HS-5 (cell line): ENCODE measurements at places on chromosomes 16 and 17.
A peak's percentile ranks its signal among the peaks of the same experiment; 100 is the strongest.

- DNase-seq, result peak; percentile 19
Observed at GRCh38 chr17:57422574-57423164, 166.3 kb downstream of the MSI2 start.

GRCh38 chr17:78717431-78717980 lies 64.6 kb downstream of the CYTH1 start:
- no peak for DNase-seq

GRCh38 chr17:28188841-28189263 lies 130.1 kb upstream of the TMEM97 start:
- DNase-seq, result no peak

- DNase-seq, result no peak
Observed at GRCh38 chr16:61945511-61945910, 90.7 kb downstream of the CDH8 start.

- DNase-seq, result no peak
Observed at GRCh38 chr17:37130984-37131446, 182.3 kb downstream of the AATF start.

DNA sequence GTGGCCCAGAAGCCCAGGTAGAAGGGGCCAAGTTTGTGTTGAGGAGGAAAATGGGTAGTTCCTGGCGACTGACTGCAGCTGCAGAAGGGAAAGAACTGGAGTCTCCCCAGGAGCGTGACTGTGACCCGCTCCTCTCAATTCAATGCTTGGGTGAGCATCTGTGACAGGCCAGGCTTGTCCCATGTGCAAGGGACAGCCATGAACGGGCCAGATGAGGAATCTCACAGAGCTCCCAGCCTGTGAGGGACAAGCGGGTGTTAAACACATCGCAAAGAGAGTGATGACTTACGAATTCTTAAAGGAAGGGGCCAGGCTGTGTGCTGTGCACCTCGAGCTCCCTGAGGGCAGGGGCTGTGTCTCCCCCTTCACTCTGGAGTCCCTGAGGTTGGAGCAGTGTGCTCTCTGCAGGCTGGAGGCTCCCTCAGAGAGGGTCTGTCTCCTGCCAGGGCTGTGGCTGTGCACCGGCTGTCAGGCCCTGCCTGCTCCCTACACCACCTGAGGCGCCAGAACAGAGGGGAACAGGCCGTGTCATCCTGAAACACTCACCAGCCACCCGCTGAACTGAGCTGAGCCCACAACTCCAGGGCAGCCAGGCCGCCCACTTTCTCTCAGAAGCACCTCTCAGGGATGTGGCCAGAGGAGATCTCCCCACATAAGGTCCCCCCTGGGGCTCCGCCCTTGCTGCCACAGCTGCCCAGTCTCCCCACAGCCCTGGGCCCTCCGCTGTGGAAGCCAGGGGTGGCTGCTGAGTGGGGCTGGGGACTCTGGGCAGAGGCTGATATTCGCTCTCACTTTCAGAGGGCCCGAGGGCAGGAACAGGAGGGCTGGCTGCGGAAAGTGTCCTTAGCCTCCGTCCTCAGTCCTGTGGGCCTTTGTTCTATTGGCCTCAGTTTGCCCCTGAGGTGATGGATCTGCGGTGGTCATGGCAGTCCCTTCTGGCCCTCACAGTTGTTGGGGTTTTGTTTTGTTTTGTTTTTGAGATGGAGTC lies 25.7 kb upstream of the NXPH3 start:
- no peak for DNase-seq

GRCh38 chr17:54426296-54426886 lies 474.3 kb upstream of the TOM1L1 start:
- no peak for DNase-seq

- DNase-seq, result peak; percentile 48
Observed at GRCh38 chr16:80583466-80583865, 42.7 kb downstream of the DYNLRB2 start.

DNA sequence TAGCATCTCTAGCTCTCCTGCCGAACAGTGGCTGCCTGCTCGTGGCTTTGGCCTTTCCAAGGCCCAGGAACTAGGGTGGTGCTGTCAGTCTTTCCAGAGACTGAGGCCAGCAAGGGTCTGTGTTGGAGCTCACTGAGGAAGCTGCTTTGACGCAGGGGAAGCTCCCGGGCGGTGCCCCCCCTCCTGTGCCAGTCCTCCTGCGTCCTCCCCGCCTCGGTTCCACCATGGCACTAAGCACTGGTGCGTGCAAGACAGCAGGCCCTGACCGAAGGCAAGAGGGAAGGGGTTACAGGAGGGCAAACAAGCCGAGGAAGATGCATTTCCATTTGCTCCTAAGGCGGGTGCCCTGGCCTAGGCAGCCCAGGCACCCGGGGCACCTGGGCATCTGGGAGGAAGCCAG lies 4.5 kb downstream of the CYB561 start:
- no peak for DNase-seq

DNA sequence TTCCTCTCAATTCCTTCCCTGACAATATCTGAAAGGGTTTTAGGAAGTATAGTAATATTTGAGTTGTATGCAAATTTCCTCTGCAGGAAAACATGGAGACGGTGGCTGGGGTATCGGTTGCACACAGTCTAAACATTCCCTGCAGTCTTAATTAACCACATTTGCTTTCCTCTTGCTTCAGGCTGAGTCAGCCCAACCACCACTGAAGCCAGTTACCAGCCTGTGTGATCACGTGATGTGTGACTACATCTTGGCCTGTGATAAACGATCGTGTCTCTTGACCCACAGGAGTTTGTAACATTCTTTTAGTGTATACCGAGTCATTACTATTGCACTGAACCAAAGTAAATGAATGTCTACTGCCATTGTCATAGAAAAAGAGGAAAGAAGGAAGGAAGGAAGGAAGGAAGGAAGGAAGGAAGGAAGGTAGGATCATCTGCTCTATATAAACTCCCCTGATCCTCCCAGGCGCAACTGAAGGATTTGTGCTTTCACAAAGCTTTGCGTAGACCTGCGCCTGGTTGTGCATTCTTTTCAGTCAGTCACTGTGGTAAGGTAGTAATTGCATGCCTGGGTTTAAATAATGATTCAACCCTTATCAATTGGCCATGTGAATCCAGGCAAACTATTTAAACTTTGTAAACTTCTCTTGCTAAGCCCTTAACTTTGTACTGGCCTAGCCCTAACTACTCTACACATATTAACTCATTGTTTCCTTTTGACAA lies 280.6 kb upstream of the SALL1 start:
- no peak for DNase-seq

DNA sequence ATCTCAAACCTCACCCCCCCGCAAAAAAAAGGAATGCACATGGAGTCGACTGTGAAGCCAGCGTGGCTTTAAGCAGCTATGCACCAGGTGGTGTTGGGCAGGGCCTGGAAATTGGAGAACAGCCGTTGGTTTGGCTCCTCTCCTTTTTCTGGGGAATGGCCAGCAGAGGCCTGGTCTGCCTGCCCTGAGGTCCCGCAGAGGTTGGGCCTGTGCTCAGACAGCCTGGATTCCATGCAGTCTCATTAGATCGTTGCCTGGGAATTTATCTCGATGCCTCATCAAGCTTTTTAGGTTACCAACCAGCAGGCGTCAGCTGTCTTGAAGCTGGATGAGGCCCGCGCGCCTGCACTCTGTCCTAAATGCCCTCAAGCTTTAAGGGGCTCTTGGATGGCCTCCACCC lies 9.8 kb downstream of the SLC12A3 start:
- no peak for DNase-seq

GRCh38 chr17:15197229-15197628 lies 67.9 kb downstream of the PMP22 start:
- DNase-seq, result no peak

GRCh38 chr16:54933281-54934011 lies 2.8 kb downstream of the IRX5 start:
- DNase-seq, result no peak

GRCh38 chr16:9913604-9914326 lies 268.5 kb downstream of the GRIN2A start:
- DNase-seq, result no peak

DNA sequence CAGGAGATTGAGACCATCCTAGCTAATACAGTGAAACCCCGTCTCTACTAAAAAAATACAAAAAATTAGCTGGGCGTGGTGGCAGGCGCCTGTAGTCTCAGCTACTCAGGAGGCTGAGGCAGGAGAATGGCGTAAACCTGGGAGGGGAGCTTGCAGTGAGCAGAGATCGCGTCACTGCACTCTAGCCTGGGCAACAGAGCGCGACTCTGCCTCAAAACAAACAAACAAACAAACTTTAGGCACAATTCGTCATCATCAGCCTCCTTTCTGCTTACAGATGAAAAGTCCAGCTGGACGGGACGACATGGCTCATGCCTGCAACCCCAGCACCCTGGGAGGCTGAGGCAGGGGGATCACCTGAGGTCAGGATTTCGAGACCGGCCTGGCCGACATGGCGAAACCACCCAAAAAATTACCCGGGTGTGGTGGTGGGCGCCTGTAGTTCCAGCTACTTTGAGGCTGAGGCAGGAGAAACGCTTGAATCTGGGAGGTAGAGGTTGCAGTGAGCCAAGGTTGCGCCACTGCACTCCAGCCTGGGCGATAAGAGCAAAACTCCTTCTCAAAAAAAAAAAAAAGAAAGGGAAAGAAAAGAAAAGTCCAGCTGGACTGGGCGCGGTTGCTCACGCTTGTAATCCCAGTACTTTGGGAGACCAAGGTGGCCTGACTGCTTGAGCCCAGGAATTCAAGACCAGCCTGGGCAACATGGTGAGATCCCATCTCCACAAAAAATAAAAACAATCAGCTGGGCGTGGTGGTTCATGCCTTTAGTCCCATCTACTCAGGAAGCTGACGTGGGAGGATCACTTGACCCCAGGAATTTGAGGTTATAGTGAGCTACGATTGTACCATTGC lies 1.5 kb upstream of the SPIRE2 start:
- DNase-seq, result no peak
